ENCODE measurements at places on chromosomes 2 and 18.

DNA sequence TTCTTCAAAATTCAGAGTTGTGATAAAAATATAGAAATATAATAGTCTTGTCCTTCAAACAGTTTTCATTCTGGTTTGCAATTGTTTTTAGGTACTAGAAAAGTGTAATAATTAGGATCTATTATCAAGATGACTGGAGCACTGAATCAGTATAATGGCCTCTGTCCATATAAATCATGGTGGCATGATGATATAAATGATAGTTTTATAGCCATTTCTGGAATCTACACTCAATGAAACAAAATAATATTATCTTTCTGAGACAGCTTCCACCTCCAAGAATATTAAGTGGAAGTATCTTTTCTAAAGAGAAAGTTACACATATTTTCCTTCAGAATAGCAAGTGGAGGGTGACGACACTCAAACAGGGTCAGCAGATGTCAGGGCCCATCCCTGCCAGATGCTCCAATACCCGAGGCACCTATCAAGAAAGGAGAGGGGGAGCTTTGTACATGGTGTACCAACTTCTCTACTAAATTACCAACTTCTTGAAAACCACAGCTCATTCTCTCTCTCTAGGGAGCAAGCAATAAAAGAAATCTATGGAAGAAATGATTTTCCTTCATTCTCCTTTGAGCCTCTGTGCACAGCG lies 882.7 kb upstream of the CHAC2 start:
- no peak for DNase-seq

DNA sequence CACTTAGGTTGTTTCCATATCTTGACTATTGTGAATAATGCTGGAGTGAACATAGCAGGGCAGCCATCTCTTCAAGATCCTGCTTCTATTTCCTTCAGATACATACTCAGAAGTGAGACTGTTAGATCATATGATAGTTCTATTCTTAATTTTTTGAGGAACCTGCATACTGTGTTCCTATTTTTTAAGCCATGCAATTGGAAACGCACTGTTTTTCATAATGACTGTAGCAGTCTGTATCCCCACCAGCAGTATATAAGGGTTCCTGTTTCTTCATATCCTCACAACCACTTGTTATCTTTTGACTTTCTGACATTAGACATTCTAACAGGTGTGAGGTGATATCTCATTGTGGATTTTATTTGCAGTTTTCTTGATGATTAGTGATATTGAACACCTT lies 15.5 kb downstream of the NEURL3 start:
- no peak for DNase-seq

DNA sequence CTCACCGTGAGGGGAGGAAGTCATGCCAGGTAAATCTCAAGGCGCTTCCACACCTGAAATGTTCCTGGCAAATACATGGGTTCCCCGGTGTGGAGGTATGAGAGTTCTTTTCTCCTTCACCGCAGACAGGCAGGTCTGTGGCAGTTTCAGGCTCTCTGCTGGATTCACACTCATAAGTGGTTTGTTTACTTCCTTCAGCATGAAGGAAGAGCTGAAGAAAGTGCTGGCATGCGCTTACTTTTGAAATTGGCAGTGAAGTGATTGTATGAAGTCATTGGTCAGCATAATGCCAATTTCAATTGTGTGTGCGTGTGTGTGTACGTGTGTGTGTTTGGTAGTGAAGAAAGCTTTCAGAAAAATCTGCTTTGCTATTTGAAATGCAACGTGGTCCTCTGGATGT lies 43.4 kb downstream of the RNF144A start:
- no peak for DNase-seq

- no peak for DNase-seq
Observed at GRCh38 chr2:36964496-36965058, 1.8 kb downstream of the STRN start.

GRCh38 chr2:235494716-235495372 lies 1.0 kb downstream of the AGAP1 start:
- no peak for DNase-seq

- DNase-seq = no peak
Observed at GRCh38 chr18:71168557-71169145, 879.8 kb downstream of the SOCS6 start.

DNA sequence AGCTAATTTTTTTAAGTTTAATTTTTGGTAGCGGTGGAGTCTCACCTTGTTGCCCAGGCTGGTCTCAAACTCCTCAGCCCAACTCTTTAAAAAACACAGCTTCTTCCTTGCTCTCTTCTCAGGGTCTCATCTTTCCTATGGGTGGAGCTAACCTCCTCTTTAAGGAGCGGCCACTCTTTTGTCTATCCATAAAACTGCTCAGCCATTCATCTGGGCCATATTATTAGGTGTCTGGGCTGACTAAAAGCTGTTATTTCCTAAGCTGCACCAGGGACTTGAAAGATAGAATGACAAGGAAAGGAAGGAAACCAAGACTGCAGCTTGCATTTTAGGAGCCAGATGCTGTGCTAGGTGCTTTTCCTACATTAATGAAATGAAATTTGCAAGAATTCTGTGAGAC lies 35.8 kb upstream of the THOC1 start:
- DNase-seq = no peak

GRCh38 chr2:238505119-238505891 lies 78.6 kb downstream of the ASB1 start:
- DNase-seq = no peak

- DNase-seq = no peak
Observed at GRCh38 chr18:46174342-46175041, 70.3 kb downstream of the HAUS1 start.

GRCh38 chr2:191866675-191867506 lies 20.0 kb upstream of the CAVIN2 start:
- peak; percentile 74 for DNase-seq

- no peak for DNase-seq
Observed at GRCh38 chr18:22822841-22823508, 110.2 kb upstream of the RBBP8 start.

DNA sequence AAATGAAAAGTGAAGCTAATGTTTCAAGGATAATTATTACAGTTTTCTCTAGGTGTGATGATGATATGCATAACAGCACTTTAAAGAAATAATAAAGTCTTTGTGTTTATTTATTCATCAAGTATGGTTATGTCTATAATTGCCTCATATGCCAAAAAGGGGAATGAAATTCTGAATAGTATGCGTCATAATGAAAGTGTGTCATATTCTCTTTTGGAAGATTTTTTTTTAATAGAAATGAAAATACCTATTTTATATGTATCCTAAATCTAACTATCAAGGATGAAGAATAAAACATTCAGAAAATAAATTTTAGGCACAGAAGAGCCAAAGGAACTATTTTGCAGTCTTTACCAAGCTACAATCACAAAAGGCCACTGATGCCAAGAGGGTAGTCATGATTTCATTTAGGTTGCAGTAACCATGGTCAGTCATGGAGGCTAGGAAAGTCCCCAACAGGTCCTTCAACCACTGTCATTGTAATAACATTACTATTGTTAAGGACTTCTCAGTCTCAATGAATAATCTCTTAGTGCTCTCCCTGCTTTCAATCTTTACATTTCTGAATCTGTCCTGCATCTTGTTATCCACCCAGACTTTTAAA lies 712.5 kb downstream of the DCDC2C start:
- DNase-seq = no peak

GRCh38 chr2:92073036-92073814 lies 2798.0 kb upstream of the TEKT4 start:
- DNase-seq = no peak

GRCh38 chr2:39118786-39119499 lies 1.9 kb downstream of the SOS1 start:
- DNase-seq = no peak

DNA sequence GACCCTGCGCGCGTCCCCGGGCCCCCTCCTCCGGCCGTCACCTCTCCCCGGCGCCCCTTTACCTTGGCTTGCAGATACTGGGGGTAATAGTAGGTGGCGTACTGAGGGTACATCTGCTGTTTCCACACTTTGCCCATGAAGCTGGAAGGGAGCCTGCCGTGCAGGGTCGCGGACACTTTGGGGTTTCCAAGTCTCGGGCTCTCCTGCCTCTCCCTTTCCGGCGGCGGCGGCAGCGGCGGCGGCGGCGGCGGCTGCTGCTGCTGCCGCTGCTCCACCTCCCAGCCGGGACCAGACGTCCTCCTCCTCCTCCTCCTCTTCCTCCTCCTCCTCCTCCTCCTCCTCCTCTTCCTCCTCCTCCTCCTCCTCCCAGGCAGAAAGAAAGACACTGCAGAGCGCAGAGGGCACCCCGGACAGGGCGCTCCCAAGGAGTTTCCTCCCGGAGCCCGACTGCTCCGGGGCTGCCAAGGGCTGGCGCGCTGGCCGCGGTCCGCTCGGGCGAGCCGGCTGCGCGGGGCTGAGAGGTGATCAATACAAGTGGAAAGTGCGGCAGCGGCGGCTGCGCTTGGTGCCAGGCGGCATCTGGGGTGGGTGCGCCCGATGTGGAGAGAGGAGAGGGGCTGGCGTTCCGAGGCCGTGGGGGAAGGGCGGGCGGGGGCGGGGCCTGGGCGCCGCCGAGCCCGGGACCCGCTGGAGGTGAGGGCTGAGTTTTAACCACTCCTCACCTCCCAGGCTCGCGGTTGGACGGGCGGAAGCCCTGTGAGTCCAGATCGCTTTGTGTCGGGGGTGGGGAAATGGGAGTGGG lies at the start of gene RBMS1:
Gene RBMS1, minus strand, starts transcription at position 581 of the 802 bp plus-strand sequence. Its CDS starts 444 bp downstream, at position 137.
- no peak for DNase-seq

- DNase-seq = no peak
Observed at GRCh38 chr18:49015886-49016647, 65.3 kb upstream of the SMAD7 start.

GRCh38 chr2:72990695-72991438 lies 73.5 kb downstream of the EMX1 start:
- no peak for DNase-seq

DNA sequence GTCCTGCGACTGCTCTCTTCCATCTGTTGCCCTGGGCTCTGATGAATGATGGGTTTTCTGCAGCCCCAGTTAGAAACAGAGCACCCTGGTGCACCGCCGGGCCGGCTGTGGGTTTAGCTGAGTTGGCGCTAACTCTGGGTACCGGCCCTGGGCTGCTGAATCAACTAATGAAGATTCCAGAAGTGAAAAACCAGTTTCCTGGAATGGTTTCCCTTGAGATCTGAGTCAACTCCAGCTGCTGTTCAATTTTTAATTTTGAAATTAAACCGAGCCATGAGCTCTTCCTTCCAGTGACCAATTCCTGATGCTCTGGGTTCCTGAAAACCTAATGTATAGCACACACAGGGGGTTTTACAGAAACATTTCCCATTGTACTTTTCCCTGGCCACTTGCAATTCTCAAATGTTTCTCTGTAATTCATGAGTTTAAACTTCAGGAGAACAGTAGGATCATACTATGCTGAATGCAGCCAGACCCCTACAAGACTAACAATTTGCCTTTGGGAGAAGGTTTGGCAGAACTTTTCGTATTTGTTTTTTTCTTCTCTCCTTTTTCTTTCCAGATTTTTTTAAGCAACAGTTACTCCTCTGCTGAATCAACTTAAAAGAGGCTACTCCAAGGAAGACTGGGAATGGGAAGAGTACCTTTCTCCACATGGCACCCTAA lies 5.5 kb downstream of the COL6A3 start:
- DNase-seq = no peak

- no peak for DNase-seq
Observed at GRCh38 chr2:121253021-121253673, 31.9 kb downstream of the TFCP2L1 start.

DNA sequence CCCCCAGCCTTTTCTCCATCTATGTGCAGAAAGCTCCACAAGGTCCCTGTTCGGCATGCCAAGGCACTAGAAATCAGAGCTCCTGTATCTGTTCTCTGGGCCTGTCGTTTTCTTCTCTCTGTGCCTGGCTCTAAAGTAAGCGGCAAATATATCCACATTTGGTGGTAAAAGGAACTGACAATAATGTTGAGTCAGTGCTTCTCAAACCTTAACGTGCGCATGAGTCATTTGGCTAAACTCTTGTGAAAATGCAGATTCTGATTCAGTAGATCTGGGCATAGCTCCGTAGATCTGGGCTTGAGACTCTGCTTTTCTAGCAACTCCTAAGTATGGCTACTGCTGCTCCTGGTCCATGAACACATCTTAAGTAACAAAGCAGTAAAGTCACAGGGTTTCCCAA lies 16.5 kb upstream of the ACSL3 start:
- peak; percentile 53 for DNase-seq

- no peak for DNase-seq
Observed at GRCh38 chr2:140200764-140201163, 1420.6 kb upstream of the NXPH2 start.

GRCh38 chr2:230941202-230942180 lies 16.4 kb upstream of the GPR55 start:
- DNase-seq = no peak

DNA sequence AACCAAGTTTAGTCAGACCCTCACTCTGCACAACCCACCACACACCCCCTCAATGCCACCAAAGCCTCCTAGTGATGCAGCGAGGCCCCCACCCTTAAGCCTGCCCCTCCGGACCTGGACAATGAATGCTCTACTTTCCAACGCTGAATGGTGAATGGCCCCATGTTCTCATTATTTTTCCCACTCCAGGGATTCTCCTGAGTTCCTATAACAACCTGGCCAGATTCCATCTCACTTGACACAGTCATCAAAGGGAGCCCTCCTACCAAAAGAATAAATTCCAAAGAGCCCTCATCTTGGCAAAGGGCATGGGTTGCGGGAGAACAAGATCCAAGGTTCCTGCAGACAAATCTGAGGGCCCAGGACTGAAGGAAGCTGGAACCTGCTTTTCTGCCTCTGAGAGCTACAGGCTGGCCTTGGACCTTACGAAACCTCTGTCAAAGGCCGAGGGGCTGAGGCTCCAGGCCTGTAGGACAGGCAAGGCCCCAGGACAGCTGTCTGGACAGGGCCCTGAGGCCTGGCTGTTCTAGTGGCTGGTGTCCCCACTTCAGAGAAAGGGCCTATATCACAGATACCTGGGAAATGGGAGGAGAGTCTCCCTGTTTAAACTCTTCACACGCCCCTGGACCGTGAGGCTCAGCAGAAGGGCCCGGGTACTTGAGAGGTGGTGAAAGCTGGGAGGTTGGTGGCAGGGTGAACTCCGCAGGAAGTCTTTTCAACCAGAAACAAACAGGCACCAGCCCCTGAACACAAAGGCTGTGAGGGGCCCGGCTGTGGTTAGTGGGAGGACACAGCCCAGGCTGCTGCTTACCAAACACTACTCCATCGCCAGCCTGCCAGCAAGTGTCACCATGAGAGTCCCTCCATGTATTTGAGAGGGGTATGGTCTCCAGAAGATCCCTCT lies 27.3 kb downstream of the SFXN5 start:
- DNase-seq = no peak

- no peak for DNase-seq
Observed at GRCh38 chr2:237596520-237597195, 6.1 kb upstream of the RAB17 start.

GRCh38 chr2:37890893-37891495 lies 34.1 kb upstream of the RMDN2 start:
- DNase-seq = no peak

DNA sequence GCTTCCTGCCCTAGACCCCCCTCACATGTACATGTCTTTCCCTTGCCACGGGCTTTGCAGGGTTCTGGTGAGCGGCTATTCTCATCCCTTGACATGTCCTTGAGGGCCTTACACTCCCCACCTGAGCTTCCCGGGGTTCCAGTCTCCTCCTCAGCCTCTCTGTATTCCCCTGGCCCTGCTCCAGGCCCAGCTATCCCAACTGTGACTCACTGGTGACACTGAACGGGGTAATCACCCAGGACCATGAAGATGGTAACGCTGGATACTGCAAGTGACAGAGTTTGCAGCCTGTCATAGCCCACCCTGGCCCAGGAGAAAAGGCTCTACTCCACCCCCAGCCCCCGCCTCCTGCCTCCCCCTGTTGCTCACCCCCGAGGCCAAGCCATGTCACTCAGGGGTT lies 27.3 kb downstream of the KIF3C start:
- no peak for DNase-seq

Measured in AG09319 (cell line).